H9 (cell line): ENCODE measurements at places on chromosomes 1 and 21. TPM values are rescaled to one million over a fixed set of nuclear protein-coding genes. Genes with fewer than 3 reads are reported as not detected.

DNA sequence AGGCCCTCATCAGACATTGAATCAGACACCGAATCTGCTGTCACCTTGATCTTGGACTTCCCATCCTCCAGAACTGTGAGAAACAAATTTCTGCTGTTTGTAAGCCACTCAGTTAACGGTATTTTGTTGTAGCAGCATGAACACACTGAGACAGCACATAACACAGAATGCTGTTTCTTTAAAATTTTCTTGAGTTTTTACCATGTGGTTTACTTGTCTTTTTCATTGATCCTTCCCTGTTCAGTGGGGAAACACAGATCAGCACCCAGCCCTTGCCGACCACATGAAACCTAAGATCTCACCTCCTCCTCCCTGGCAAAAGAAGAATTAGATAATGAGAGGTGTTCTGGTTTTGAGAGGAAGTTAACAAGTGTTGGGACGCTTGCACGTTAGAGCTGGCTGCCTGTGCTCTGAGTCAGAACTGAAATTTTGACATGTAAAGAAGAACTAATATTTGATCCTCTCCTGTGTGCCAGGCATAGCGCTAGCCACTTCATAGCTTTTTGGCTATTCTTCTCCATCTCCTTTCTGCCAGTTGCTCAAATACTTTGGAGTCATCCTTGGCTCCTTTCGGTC is 179.6 kb downstream of the DHRS3 start:
- H3K27ac ChIP-seq, result no peak overlapping the region
- no peak overlapping the region for H3K4me3 ChIP-seq
- H3K4me1 ChIP-seq, result no peaks in the 10 kb centered on the region
- H3K27me3 ChIP-seq, result no peaks in the 10 kb centered on the region
- DNase-seq, result no peak
- H3K36me3 ChIP-seq, result peaks cover 2% of the 10 kb centered on the region; the same call in 1 of the 2 replicates

GRCh38 chr1:223364685-223365382 is 858 bp upstream of the SUSD4 start:
- no peak overlapping the region for H3K27ac ChIP-seq
- DNase-seq, result peak; percentile 62
- H3K4me1 ChIP-seq, result peaks cover 2% of the 10 kb centered on the region; the same call in 1 of the 2 replicates

DNA sequence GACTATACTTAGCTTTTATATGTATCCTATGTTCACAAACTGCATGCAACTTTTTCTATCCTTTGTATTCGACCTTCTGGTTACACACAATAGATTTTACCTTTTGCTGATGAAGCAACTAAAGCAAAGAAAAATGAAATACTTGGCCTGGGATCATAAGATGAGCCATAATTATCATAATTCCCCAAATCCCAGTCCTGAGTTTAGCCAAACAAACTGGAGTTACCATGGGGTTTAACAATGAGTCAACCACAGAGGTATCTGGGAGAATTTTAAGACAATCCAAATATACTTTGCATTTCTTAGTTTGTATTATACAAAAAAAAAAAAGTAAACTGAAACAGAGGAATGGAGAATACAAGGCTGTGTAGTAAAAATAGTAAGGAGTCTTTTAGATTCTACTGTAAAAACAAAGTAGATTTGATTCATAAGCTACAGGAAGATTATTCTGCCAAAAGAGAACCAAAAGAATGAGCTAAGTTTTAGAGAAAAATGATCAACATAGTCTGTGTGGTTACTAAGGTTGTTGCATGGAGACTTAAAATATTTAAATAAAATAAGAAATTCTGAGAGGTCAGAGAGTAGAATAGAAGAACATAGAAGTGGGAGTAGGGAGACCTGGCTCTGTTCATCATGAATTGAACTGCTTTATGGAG is 60.4 kb upstream of the GORAB start:
- no peaks in the 10 kb centered on the region for H3K36me3 ChIP-seq
- no peak overlapping the region for H3K27ac ChIP-seq
- no peak for DNase-seq
- no peaks in the 10 kb centered on the region for H3K4me1 ChIP-seq

DNA sequence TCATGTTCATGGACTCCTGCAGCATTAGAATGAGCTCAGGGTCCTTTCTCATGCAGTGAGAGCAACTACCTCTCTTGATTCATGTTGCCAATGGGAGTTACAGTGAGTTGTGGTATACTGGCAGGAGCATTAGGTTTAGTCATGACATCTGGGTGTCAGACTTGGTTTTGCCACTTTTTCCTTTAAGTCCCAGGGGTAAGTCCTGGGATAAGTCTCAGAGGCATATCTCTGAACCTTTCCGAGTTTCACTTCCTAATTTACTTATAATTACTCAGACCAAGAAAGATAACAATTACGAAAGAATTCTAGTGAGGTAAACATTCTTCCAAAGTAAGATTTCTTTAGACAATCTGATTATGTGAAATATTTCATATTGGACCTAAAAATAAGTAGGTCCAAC is 606.0 kb downstream of the SMYD3 start:
- H3K27me3 ChIP-seq, result no peaks in the 10 kb centered on the region
- H3K27ac ChIP-seq, result no peak overlapping the region
- peaks cover 2% of the 10 kb centered on the region; the same call in 1 of the 2 replicates for H3K4me1 ChIP-seq
- no peak overlapping the region for H3K4me3 ChIP-seq

The CSF3R gene
- not detected in 2 replicates for total RNA-seq

The TRPM2 gene
- 0.11 and 0.68 TPM in 2 replicates for total RNA-seq

The UBE4B gene
- 66.0 and 67.6 TPM in 2 replicates for total RNA-seq

DNA sequence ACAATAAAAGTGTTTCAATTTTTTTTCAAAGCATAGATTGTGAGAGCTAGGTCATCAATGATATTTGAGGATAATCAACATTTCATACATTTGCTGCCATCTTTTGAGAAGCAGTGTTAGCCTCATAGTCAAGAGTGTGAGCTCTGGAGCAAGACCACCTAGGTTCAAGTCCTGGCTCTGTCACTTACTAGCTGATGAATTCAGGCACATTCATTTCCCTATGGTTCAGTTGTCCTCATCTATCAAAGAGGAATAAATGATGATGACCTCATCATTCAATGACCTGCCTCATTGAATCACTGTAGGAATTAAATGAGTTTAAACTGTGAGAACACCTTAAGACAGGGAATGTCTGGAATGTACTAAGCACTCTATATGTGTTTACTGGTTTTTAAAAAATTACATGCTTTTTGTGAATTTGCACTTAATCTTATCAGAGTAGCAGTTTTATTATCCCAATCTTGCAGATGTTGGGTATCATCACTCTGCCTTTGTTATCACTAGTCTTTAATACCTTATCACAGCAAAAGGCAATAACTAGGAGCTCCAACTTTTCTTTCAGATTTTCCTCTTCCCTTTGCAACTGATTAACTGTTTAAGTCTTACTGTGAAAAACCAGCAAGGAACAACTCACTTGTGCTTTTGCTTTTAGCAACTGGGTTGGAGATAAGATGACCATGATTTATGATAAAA is 47.4 kb downstream of the SLC30A10 start:
- no peak overlapping the region for H3K27ac ChIP-seq
- no peaks in the 10 kb centered on the region for H3K27me3 ChIP-seq
- no peaks in the 10 kb centered on the region for H3K36me3 ChIP-seq
- H3K4me3 ChIP-seq, result no peak overlapping the region
- no peaks in the 10 kb centered on the region for H3K4me1 ChIP-seq

The TMEM201 gene
- total RNA-seq, result 31.0 and 31.3 TPM in 2 replicates

DNA sequence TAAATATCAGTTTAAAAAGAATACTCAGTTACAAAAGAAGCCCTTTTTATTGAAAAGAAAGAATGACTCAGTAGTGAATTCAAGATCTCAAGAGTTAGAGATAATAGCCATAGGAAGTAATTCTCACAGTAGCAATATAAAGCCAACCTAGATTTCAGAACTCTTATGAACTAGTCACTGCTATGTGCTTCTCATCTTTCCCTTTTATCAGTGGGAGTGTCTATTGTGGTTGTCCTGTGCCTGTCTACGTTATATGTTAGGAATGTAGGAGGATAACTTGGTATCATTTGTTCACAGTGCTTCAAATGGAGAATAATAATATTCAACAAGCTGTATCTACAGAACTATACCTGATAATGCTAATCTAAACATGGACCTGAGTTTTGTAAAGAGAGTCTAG is 73.1 kb upstream of the RGS21 start:
- no peak overlapping the region for H3K27ac ChIP-seq
- no peak overlapping the region for H3K4me3 ChIP-seq
- peaks cover 24% of the 10 kb centered on the region for H3K36me3 ChIP-seq
- H3K27me3 ChIP-seq, result no peaks in the 10 kb centered on the region
- no peaks in the 10 kb centered on the region for H3K4me1 ChIP-seq

GRCh38 chr1:39632682-39633417 is 6.6 kb downstream of the HEYL start:
- peak overlapping the region; percentile 50 for H3K4me3 ChIP-seq
- H3K27ac ChIP-seq, result no peak overlapping the region
- peaks cover 3% of the 10 kb centered on the region; the same call in 1 of the 2 replicates for H3K4me1 ChIP-seq
- H3K36me3 ChIP-seq, result no peaks in the 10 kb centered on the region
- H3K27me3 ChIP-seq, result peaks cover 7% of the 10 kb centered on the region; the same call in 1 of the 2 replicates

The ARHGEF16 gene
- total RNA-seq, result 48.1 and 48.5 TPM in 2 replicates

DNA sequence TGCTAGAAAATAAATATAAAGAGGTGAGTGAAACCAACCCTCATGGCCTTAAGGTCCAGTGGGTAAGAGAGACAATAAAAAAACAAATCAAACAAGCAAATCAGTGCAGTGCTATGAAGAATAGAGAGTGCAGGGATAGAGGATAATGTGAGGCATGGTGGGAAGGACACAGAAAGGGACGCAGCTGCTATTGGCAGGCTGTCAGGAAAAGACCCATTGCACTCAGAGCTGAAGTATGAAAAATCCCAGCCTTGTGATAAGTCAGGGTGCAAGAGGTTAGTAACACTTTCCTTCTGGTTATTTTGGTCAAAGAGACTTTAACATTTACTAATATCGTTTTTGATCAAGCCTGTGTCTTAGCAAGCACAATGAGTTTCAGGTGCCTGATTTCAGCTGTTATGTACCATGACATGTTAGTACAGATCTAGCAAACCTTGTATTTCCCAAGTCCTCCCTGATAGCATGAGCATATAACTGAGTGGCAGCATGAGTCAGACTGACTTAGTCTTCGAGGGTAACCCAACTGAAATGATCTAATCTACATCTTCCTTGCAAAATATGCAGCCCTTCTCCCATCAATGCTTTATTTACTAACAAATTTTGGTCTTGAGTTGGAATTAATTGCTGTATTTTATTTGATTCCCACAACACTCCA is 31.7 kb downstream of the CHML start:
- DNase-seq, result no peak
- H3K27me3 ChIP-seq, result no peaks in the 10 kb centered on the region
- no peak overlapping the region for H3K27ac ChIP-seq

The ADGRB2 gene
- total RNA-seq, result 10.7 and 10.9 TPM in 2 replicates

DNA sequence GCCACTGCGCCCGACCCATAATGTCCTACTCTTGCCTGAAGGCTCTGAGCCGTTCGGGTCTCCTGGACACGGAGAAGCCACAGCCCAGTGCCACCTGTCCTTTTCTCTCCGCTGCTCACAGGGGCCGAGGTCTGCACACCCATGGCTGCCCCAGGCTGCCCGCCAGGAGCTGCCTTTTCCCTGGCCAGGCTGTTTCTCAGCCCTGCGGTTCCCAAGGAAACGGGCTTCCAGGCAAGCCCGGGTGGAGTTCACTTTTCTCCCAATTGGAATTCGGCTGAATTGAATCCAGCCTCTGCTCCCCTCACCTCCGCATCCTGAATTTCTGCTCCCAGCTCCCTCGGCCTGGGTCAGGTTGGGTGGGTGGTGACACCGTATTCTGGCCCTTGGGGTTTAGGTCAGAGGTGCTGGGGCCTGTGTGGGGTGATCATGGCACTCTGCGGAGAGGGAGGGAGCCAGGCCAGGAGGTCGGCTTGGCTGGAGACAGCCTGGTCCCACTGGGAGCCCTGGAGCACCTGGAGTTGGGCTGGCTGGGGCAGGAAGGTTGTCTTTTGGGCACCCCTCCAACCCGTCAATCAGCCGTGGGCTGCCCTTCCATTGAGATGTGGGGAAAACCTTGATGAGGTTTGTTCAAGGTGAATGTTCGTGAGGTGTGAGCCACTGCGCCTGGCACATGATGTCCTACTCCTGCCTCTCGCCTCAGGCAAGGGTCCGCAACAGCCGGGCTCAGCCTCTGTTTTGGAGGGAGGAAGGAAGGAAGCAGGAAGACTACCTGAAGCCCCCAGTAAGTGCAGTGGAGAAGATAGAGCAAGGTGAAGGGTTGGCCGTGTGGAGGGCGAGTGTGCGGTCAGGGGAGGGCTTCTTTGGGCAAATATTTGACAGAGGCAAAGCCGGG is 25.1 kb downstream of the RRP1 start:
- H3K4me3 ChIP-seq, result peak overlapping the region; percentile 34
- H3K27me3 ChIP-seq, result no peaks in the 10 kb centered on the region
- peak; percentile 55 for DNase-seq
- H3K4me1 ChIP-seq, result no peaks in the 10 kb centered on the region
- peaks cover 6% of the 10 kb centered on the region; the same call in 1 of the 2 replicates for H3K36me3 ChIP-seq

DNA sequence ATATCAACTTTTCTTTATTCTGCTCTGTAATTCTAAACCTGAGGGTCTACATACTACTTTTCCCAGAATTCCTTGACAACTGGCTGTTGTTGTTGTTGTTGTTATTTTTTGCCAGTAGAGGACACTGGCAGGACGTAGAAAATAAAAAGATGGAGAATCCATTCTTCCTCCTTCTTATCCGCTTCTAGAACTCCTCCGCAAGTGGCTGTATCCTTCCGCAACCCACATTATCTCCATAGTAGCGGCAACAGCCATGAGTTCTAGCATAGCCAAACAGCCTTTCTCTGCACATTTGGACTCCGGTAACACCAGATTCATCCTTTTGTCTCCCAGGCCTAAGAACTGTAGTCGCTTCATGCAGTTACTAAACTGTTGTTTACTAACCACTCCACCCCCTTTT is 91.1 kb upstream of the CACHD1 start:
- no peaks in the 10 kb centered on the region; the same call in 1 of the 2 replicates for H3K4me1 ChIP-seq
- DNase-seq, result peak; percentile 56
- H3K27me3 ChIP-seq, result no peaks in the 10 kb centered on the region
- no peak overlapping the region for H3K4me3 ChIP-seq
- H3K36me3 ChIP-seq, result no peaks in the 10 kb centered on the region

The IGSF9 gene
- total RNA-seq, result 11.3 and 12.3 TPM in 2 replicates

- no peaks in the 10 kb centered on the region for H3K4me1 ChIP-seq
- H3K36me3 ChIP-seq, result no peaks in the 10 kb centered on the region
- DNase-seq, result no peak
- H3K27me3 ChIP-seq, result no peaks in the 10 kb centered on the region
Observed at GRCh38 chr1:186304982-186305949, 69.8 kb downstream of the TPR start.

- H3K4me3 ChIP-seq, result no peak overlapping the region
- no peak overlapping the region for H3K27ac ChIP-seq
- H3K36me3 ChIP-seq, result no peaks in the 10 kb centered on the region
- peaks cover 10% of the 10 kb centered on the region; the same call in 1 of the 2 replicates for H3K4me1 ChIP-seq
- DNase-seq, result no peak
Observed at GRCh38 chr1:234967121-234967520, 161.5 kb downstream of the TOMM20 start.

DNA sequence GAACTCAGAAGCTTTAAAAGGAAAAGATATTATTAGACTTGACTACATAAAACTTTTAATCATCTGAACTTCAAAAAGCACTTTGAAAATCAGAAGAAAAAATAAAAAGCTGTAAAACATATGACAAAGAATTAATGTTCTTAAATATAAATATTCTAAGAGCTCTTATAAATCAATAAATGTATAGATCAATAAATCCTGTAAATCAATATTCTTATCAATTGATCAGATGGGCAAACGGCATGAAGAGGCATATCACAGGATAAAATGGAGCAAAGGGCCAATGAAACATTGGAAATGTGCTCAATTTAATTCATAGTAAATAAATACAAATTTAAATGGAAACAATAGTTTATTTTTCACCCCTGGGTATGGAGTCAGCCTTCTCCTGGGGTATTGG is 66.1 kb upstream of the SMYD2 start:
- H3K36me3 ChIP-seq, result no peaks in the 10 kb centered on the region
- no peak for DNase-seq
- no peaks in the 10 kb centered on the region for H3K27me3 ChIP-seq
- no peaks in the 10 kb centered on the region for H3K4me1 ChIP-seq

- DNase-seq, result no peak
- H3K4me3 ChIP-seq, result no peak overlapping the region
- H3K36me3 ChIP-seq, result peaks cover 7% of the 10 kb centered on the region
- peaks cover 3% of the 10 kb centered on the region; the same call in 1 of the 2 replicates for H3K4me1 ChIP-seq
Observed at GRCh38 chr1:20166051-20166450, 19.8 kb upstream of the UBXN10 start.

The SLC27A3 gene
- 42.0 and 45.3 TPM in 2 replicates for total RNA-seq
